ENCODE measurements at places on chromosomes 7 and 10. TPM values are rescaled to one million over a fixed set of nuclear protein-coding genes. Genes with fewer than 3 reads are reported as not detected.

DNA sequence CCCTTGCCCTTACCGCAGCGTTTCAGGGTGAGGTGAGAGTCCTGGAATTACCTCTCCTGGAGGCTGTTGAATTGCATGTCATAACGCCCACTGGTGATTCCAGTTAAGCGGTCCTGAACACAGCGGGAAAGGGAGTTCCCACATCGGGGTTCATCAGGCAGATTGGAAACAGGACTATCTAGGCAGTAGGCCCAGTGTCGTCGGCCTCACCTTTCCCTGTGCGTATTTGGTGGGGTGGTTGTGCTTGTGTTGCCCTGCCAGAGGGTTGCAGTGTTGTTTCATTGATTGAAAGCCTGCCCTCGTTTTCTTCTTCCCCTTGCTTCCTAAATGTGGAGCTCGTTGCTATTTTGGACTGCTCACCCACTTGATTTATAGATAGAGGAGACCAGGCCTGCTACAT, 10.6 kb upstream of the SUN1 start:
- DNase-seq = peak; percentile 36

- no peak for DNase-seq
Observed at GRCh38 chr10:79608505-79609375, 2.0 kb upstream of the SFTPA1 start.

DNA sequence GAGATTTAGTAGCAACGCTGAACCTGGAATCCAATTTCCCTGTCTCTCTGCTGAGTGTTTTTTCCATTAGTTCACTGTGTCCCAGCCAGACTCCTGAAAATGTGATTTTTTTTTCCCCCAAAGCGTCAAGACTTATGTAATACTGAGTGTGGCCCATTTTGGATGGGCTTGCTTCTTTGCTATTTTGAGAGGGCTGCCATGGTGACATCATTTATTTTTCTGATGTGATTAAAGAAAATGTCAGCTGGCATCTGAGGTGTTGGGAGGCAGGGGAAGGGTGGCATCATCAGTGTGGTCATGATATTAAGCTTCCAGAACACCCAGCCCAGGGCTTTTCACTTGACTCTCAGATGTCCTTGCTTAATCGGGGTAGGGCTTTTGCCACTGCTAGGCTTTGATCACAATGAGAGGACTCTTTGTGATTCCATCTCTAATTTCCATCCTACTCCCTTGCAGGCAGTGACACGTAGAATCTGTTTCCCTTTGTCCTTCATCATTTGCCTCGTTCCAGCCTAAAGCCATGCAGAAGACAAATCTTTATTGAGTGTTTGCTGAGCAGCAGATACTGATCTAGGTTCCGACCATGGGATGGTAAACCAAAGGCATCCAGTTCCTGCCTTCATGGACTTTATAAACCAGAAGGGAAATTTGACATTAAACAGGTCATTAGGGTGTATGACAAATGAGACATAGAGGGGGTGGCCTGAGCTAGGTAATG, 7.4 kb downstream of the ZNF365 start:
- DNase-seq = no peak

GRCh38 chr10:14025283-14026189, 305.2 kb downstream of the FRMD4A start:
- DNase-seq = no peak

DNA sequence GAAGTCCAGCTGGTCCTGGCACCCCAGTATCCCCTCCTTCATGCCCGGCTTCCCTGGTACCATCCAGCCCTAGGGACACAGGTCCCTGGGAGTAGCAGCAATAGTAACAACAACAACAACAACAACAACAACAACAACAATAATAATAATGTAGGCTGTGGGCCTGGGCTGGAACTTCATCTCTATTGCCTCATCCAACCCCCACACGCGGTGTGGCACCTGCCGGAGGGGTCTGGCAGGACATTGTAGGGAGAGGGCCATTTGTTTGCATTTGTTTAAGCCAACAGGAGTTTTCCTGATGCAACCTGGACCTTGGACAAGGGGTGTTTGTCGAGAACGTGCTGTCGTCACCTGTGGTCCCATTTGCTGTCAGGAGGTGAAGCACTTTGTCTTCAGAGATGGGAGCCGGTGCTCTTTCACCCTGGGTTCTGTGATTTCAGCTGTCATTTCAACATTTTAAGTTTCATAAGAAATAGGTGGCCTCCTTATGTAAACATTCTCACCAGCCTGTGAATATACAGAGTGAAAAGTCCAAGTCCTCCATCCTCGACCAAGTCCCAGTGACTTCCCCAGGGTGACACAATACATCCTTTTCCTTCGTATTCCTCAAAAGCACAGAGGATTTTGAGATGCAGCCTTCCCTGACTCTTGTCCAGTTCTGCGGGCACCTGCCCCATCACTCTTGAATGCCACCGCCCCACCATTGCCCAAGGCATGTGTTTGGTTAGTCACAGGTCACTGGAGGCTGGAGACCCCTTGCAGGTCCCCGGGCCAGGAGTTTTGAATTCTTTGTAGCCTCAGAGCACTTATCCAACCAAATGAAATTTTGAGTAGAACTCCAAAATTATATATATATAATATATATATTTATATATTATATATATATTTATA, 9.2 kb downstream of the LHPP start:
- no peak for DNase-seq

DNA sequence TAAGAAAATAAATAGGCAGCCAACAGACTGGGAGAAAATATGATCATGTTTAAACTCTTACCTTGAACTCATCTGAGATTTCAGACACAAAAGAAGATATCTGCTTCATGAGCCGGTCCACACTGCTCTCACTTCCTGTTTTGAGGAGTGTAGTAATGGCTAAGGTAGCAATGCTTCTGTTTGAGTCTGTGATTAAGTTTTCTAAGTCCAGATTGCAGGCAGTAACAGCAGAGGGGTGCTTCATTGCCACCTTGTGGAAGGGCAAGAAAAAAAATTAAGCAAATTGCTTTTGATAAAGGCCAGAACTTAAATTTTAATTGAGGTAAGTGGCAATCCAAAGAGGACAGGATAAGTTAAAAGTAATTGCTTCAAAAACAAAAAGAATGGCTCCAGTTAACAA, 69.1 kb downstream of the MEST start:
- DNase-seq = no peak

DNA sequence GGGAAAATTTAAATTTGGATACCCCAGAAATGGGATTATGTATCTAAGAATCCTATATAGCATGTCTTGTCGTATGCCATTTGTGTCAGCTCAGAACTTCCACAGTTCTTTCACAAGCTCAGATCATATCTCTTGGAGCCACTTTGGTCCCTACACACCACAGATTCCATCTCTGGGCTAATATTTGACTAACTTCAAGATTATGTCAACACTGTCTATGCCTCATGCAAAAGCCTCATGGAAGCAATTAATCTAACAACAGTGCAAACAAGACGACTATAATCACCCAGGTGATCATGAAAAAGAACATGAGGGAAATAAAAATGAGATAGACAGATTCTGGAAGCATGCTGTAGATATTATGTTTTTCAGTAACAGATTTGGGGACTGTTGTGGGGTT, 189.1 kb downstream of the LRRTM3 start:
- no peak for DNase-seq

DNA sequence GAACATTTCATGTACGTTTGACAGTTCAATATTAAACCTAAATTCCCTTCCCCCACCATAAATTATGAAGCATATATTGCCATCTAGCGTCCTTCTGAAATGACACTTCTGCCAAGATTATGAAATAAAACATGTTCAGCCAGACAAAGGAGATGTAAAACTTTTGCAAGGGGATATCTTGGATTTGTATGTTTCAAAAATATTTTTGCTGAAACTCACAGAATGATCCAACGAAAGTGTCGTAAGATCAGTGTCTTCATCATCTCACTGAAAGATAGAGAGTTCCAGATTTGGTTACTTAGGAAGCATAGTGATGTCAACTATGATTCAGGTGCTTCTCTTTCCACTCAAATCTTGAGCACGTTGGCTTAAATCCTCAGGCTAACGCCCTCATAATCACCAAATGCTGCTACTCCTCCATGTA, 904.3 kb downstream of the XPNPEP1 start:
- DNase-seq = no peak

DNA sequence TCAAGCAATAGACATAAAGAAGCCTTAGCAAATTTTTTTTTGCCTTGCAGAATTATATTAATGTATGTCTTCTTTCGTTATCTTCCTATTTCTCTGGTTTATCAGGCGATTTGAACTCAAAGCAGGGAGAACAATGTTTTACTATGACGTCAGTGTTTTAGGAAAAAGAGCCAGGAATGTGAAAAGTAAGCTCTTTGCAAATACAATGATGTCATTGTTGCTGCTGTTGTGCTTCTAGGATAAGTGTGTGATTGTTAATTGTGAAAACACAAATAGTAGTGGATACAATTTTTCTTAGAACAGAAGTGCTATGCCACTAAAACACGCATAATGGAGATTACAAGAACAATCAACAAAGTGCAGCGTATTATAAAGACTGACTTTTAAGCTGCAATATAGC, 9.5 kb upstream of the AUTS2 start:
- DNase-seq = no peak

The CEP55 gene
- 0.59 TPM for total RNA-seq

The SPDYE2B gene
- total RNA-seq = not detected

- no peak for DNase-seq
Observed at GRCh38 chr10:61197057-61197456, 253.1 kb upstream of the RHOBTB1 start.

GRCh38 chr10:69497611-69498390, 46.5 kb downstream of the TSPAN15 start:
- no peak for DNase-seq

The HHEX gene
- total RNA-seq = 2.6 TPM

GRCh38 chr10:86004337-86004736, 362.3 kb downstream of the GRID1 start:
- no peak for DNase-seq

The KEL gene
- 0.43 TPM for total RNA-seq

DNA sequence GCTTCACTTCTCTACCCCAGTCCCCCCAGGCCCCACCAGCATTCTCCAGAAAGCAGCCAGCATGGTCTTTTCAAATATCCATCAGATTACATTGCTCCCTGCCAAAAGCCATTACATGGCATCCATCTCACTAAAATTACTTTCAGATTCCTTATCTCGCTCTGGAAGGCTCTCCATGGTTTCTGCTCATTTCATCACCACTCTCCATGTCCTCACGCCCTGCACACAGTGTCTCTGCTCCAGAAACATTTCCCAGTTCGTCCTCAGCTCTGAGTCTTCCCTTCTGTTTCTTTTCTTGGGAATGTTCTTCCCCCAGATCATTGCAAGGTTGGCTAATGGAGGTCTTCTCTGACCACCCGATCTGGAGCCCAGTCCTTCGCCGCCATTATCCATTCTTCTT, 499.1 kb downstream of the KCNMA1 start:
- DNase-seq = no peak

DNA sequence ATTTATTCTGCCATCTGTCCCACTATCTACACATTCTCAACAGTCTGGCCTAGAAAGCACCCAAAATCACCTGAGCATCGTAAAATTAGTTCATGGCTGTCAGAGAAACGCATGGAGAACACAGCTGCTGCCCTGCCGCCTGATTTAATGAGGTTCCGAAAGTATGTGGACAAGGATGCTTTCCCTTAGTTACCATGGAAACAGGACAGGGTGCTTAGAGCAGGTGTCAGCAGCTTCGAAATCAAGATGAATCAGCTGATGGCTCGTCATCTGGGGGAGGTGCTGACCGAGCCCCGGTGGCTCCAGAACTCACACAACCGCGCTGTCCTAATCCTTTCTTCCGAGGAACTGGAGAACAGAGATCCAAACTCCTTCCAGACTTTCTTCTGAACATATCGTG, 151.5 kb downstream of the TEX36 start:
- no peak for DNase-seq

DNA sequence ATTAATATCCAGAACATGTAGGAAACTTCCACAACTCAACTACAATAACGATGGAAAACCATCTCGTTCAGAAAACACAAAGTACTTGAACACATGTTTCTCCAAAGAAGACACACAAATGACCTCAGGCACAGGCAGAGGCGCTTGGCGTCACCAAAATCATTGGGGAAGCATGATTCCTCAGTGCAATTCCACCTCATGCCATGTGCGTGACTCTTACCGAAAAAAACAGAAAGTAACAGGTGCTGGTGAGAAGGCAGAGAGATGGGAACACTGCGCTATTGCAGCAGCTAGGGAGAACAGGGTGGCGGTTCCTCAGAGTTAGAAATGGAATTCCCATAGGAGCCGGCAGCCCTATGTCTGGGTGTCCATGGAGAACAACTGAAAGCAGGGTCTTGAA, 390.0 kb downstream of the DNAJB6 start:
- no peak for DNase-seq
